PC-9 (cell line): ENCODE measurements at places on chromosomes 7 and 10. TPM values are rescaled to one million over a fixed set of nuclear protein-coding genes. Genes with fewer than 3 reads are reported as not detected.
A peak's percentile ranks its signal among the peaks of the same experiment; 100 is the strongest.

The SCD gene
- 220 and 518 TPM in 2 replicates for total RNA-seq

GRCh38 chr7:42993038-42993437 is 60.9 kb downstream of the MRPL32 start:
- peak; percentile 3 for DNase-seq

The MALRD1 gene
- total RNA-seq = not detected in 2 replicates

GRCh38 chr7:55366461-55367070 is 1.4 kb downstream of the LANCL2 start:
- DNase-seq = no peak

The SPDYE2B gene
- total RNA-seq = not detected in 2 replicates

The CAMK2B gene
- 0.13 and 0.15 TPM in 2 replicates for total RNA-seq

The SLC26A5 gene
- total RNA-seq = not detected in 2 replicates

- DNase-seq = no peak
Measured at GRCh38 chr7:85733169-85733915, 546.5 kb upstream of the SEMA3D start.

DNA sequence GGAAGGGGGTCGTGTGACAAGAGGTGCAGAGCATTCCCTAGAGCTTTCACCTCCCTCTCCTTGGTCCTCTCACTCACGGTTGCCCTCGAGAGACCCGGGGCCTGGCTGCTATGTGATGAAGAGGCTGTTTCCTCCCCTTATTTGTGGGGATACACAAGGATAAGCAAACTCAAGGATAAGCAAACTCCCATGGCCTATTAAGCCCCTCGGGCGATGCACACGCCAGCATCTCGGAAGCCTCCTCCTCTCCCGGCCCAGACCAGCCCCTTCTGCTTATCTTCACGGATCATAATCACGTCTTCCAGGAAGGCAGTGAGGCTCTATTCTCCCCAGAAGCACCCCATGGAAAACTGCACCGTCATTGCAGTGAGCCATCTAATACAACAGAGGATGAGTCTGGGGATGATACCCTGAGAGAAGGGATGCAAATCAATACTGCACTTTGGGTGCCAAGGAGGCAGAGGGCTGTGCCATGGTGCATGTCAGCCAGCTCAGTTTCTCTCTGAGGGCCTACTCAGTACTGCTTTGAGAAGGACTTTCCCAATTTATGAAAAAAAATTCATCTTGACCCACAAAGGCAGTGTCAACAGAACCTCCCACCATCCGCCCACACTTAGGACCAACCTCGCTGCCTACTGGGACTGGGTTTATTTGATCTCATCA is 22.2 kb downstream of the TMEM273 start:
- DNase-seq = no peak

The SKIDA1 gene
- 0.65 and 1.1 TPM in 2 replicates for total RNA-seq

The NAT16 gene
- not detected in 2 replicates for total RNA-seq
